ENCODE measurements at places on chromosomes 7 and 10.

DNA sequence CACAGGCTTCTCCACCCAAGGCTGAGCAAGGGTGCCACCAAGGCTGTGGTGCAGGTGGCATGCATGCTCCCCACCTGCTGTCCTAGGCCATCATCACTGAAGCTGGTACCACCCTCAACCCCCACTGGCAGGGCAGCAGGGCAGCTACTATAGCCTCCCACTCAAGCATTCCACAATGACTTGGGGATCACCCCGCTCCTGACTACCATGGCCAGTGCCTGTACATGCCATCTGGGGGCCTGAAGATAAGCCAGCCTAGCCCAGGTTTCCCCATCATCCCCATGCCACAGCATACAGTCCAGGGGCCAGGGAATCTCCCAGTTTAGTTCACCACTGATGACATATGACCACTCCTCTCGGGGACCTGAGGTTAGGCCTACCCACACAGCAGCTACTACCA is 510.9 kb upstream of the LRRTM3 start:
- no peak overlapping the region for H3K4me3 ChIP-seq
- DNase-seq: no peak
- H3K36me3 ChIP-seq: no peaks in the 10 kb centered on the region
- no peak overlapping the region for H3K27ac ChIP-seq
- H3K27me3 ChIP-seq: no peaks in the 10 kb centered on the region

- no peak overlapping the region for H3K4me3 ChIP-seq
- peak overlapping the region; percentile 66 for H3K27ac ChIP-seq
- no peak for DNase-seq
- no peaks in the 10 kb centered on the region for H3K36me3 ChIP-seq
- no peaks in the 10 kb centered on the region for H3K4me1 ChIP-seq
Observed at GRCh38 chr7:152866791-152867501, 107.4 kb downstream of the ACTR3B start.

- H3K27ac ChIP-seq: no peak overlapping the region
- no peak for DNase-seq
- H3K27me3 ChIP-seq: peaks cover 2% of the 10 kb centered on the region
- no peak overlapping the region for H3K4me3 ChIP-seq
Observed at GRCh38 chr7:151208253-151208862, 1.9 kb downstream of the H2BK1 start.

DNA sequence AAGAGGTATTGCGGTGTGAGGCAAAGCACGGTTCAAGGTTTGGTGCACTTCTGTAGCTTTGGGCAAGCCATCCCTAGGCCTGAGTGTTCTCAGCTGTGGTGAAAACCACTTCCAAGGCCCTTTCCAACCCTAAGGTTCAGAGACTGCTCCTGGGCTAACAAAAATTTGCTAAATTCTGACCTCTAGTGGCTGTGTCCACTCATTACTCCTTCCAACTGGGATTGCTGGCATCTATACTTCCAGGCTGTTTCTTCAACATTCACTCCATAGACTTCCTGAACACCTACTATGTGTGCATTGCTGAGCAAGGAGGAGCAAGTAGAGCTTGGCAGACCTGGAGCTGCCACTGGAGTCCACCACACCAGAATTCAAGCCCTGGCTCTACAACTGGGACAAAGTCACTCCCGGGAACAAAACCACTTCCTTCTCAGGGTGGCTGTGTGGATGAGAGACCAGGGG is 29.3 kb upstream of the SH3PXD2A start:
- no peaks in the 10 kb centered on the region for H3K27me3 ChIP-seq
- H3K36me3 ChIP-seq: 0 out of 2 replicates have a peak, but pooled peaks cover 2% of the 10 kb centered on the region
- H3K4me1 ChIP-seq: no peaks in the 10 kb centered on the region
- H3K4me3 ChIP-seq: no peak overlapping the region

- DNase-seq: peak; percentile 77
- peaks cover 5% of the 10 kb centered on the region for H3K36me3 ChIP-seq
- peak overlapping the region; percentile 69 for H3K27ac ChIP-seq
- H3K4me3 ChIP-seq: peak overlapping the region; percentile 53
- H3K27me3 ChIP-seq: no peaks in the 10 kb centered on the region
- peaks cover 18% of the 10 kb centered on the region for H3K4me1 ChIP-seq
Observed at GRCh38 chr10:87734987-87735827, 75.5 kb downstream of the PAPSS2 start.

GRCh38 chr7:142451296-142451695 is 193.4 kb upstream of the PRSS58 start:
- H3K27ac ChIP-seq: no peak overlapping the region
- H3K36me3 ChIP-seq: no peaks in the 10 kb centered on the region
- no peaks in the 10 kb centered on the region for H3K27me3 ChIP-seq
- H3K4me3 ChIP-seq: no peak overlapping the region
- DNase-seq: no peak
- no peaks in the 10 kb centered on the region for H3K4me1 ChIP-seq

GRCh38 chr7:32479574-32480200 is 10.5 kb downstream of the LSM5 start:
- H3K4me1 ChIP-seq: no peaks in the 10 kb centered on the region
- no peak overlapping the region for H3K27ac ChIP-seq
- H3K27me3 ChIP-seq: no peaks in the 10 kb centered on the region
- DNase-seq: no peak
- no peak overlapping the region for H3K4me3 ChIP-seq

GRCh38 chr7:144720710-144721109 is 115.1 kb downstream of the TPK1 start:
- no peaks in the 10 kb centered on the region for H3K36me3 ChIP-seq
- no peaks in the 10 kb centered on the region for H3K27me3 ChIP-seq
- peaks cover 7% of the 10 kb centered on the region for H3K4me1 ChIP-seq
- no peak overlapping the region for H3K27ac ChIP-seq
- H3K4me3 ChIP-seq: no peak overlapping the region

- H3K27ac ChIP-seq: no peak overlapping the region
- DNase-seq: no peak
- H3K4me3 ChIP-seq: no peak overlapping the region
- H3K36me3 ChIP-seq: no peaks in the 10 kb centered on the region
Observed at GRCh38 chr7:94288096-94288495, 106.6 kb upstream of the COL1A2 start.

- H3K4me3 ChIP-seq: no peak overlapping the region
- H3K4me1 ChIP-seq: no peaks in the 10 kb centered on the region
- H3K36me3 ChIP-seq: no peaks in the 10 kb centered on the region
- H3K27me3 ChIP-seq: peaks cover 31% of the 10 kb centered on the region
- no peak overlapping the region for H3K27ac ChIP-seq
- DNase-seq: no peak
Observed at GRCh38 chr10:125291836-125292235, 131.5 kb upstream of the CTBP2 start.

All from WTC11 (cell line).